ENCODE measurements at places on chromosomes 12 and 14.

GRCh38 chr14:96804895-96805294, 7.7 kb downstream of the VRK1 start:
- no peak for DNase-seq

- no peak for DNase-seq
Observed at GRCh38 chr12:132633901-132634300, 15.3 kb downstream of the P2RX2 start.

- DNase-seq = peak; percentile 43
Observed at GRCh38 chr14:63650256-63650952, 8.7 kb upstream of the WDR89 start.

DNA sequence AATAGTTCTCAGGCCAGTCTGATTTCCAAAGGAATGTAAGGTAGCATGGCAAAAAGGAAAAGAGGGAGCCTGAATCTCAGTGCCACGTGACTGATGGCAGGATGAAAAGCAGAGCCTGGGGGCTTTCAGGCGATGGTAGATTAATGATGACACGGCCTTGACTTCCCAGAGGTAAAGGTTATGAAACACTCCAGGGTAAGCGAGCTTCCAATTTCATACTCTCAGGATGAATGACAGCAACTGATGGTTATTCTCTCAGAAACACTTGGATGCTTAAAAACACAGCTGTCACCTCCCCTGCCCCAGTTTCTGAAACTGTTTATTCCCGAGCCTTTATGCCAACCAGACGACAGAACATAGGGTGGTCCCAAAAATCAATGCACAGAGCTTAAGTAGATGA, 28.8 kb downstream of the GDF11 start:
- DNase-seq = no peak

GRCh38 chr14:61561104-61561503, 134.2 kb upstream of the HIF1A start:
- DNase-seq = no peak

DNA sequence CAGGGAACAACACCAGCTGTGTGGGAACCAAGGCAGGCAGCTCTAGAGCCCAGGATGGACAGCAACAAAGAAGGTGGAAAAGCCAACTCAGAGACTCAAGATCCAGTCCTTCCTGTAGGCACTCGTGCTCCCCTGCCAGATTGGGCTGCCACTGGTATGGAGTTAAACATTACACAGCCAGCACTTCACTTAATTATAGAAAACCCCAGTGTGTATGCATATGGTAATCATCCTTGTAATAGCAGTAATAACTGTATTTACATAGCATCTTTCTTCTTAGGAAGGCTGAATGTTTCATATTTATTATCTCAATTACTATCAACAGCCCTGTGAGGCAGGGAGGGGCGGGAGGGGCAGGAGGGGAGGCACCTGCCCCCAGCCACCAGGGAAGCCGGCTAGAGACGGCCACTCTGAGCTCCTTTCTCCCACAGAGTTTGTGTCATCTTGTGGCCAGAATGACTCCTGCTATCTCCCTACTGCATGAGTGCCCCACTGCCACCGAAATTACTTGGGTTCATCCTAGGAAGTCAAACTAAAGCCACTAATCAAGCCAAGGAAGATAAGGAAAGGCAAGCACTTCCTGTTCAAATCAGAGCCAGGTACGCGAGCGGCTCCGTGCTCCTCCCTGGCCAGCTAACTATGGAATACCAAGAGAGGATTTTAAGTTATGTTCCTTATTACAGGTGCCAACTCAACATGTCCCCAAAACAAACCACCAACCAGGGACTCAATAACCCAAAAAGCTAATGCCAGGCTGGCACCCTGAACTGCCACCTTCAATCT, 15.7 kb upstream of the RAB35 start:
- DNase-seq = no peak

- DNase-seq = no peak
Observed at GRCh38 chr12:13210236-13211190, 14.0 kb downstream of the EMP1 start.

DNA sequence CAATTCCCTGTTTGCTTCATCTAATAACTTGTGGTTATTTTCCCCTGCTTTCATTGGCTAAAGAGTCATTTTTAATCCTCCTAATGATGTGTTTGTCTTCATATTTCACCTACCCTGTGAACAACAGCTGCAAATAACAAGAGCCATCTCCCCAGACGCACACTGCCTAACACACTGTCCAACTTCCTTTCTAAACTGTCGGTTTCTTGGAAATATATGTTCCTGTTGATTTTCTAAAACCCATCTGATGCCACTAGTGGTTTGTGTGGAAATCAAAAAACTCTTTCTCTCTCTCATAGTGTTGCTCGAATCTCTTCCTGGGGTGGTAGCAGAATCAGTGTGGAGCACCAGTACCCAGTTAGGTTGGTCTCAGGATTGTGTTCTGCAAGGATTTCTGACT, 226.9 kb downstream of the EPS8 start:
- no peak for DNase-seq

DNA sequence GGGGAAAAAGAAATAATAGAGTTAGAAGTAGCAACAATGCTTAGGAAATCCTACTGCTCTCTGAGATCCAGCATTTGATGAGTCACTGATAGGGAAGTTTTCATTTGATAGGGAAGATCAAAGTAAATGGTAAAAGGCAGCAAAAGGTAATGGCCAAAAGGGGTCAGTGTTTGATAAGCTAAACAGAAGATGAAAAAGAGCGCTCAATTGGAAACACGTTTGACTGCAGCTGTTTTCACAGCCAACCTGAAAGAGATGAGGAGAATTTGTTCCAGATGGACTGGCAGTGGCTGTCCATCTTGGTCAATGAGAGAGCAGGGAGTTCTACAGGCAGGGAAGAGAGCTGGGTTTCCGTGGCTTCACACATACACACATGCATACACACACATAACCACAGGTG, 264.2 kb downstream of the TMEM132C start:
- no peak for DNase-seq

- DNase-seq = no peak
Observed at GRCh38 chr14:46571970-46572369, 79.6 kb downstream of the RPL10L start.

GRCh38 chr14:68947802-68948201, 31.3 kb downstream of the ACTN1 start:
- DNase-seq = no peak

DNA sequence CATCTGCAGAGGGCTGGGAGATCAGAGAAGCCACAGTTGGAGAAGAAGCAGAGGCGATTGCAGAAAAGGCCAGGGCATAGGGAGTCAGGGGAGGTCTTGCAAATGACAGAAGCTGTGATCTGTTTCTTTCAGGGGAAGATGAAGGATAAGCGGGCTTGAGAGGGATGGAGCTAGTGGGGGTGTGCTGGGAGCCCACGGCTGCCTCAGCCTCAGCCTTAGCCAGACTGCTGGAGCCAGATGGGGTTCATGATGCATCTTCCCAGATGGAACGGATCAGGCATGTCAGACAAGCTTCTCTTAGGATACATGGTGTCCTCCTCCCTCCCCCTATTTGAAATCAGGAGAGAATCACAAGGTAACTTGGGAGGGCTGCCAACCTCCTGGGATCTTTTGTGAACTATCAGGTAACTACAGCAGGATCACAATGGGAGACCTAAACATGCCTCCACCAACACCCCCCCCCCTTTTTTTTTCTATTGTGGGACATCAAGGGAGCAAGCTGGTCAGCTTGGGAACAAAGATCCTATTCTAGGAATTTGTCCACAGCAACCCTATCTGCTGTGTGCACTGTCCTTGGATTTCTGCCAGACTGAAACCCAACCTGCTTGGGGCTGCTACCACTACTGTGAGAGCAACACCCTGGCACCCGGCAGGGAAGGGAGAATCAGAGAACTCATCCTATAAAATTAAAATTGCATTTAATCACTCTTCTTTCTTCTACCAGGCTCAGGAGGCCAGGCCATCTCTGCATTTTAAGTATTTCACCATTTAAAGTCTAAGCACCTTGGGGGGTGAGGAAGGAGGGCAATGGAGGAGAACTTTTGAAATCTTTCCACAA, 10.7 kb upstream of the ATP2A2 start:
- DNase-seq = no peak

GRCh38 chr14:23148591-23149249, 29.7 kb upstream of the CEBPE start:
- no peak for DNase-seq

DNA sequence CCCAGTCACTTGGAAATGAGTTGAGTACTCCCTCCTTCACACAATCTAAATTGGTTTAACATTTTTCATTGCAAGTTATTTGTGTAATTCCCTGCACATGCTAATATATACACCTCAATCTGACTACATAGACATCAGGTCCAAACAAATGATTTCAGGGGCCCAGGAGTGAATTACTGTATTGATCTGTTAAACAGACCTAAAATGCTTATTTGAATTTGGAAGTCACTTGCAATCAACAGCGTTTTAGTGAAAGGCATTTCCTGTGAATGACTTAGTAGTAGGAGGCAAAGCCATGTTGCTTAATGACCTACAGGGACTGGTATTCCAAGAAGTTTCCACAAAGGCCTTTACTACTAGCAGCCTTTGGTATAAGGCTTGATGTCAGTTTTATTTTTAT, 22.6 kb upstream of the SLC15A5 start:
- DNase-seq = no peak

DNA sequence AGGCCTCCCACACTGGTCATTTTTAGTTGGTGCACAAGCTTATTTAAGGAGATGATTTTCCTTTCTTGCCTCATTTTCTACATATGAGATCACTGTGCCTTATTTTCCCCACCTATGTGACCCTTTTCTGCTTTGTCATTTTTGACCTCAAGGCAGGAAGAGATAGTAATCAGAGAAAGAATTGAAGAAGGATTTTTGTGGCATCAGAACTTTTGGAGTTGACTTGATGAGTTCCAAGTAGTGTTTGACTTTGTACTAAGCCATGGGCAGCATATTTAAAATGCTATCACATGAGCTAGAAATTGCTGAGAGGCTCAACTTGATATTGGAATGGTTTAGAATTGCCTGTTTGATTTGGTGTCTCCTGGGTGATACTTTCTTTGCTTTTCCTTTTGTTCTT, 440.8 kb downstream of the AEBP2 start:
- DNase-seq = no peak

- DNase-seq = no peak
Observed at GRCh38 chr12:96215919-96216273, 21.7 kb downstream of the ELK3 start.

DNA sequence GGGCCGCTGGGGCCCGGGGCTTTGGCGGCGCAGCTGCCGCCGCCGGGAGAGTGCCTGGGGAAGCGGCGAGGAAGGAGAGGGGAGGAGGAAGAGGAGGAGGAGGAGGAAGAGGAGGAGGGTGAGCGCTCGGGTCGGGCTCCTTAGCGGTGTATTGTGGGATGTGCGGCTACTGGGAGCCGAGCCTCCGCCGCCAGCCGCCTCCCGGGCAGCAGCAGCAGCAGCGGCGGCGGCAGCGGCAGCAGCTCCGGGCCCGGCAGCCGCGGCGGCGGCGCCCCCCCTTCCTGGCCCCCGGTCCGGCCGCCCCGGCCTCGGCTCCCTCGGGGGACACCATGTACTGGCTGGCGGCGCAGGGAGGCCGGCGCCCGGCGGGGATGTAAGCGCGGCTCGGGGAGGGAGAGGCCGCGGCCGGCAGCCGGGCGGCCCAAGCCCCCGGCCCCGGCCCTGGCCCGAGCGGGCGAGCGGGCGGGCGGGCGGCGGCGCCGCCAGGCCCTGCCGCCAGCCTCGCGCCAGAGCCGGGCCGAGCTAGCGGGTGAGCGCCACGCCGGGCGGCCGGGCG, at the start of gene SETD1B:
TSS of gene SETD1B (plus strand) at position 149 of the 556 bp plus-strand sequence. CDS start 729 bp downstream, outside the sequence.
- peak; percentile 68 for DNase-seq

- DNase-seq = no peak
Observed at GRCh38 chr12:131619736-131620506, 91.0 kb upstream of the SFSWAP start.

- no peak for DNase-seq
Observed at GRCh38 chr12:26135010-26135420, 10.2 kb upstream of the BHLHE41 start.

- no peak for DNase-seq
Observed at GRCh38 chr12:124007826-124008570, 35.0 kb downstream of the ZNF664 start.

GRCh38 chr14:65211341-65211987, 109.1 kb upstream of the MAX start:
- no peak for DNase-seq

DNA sequence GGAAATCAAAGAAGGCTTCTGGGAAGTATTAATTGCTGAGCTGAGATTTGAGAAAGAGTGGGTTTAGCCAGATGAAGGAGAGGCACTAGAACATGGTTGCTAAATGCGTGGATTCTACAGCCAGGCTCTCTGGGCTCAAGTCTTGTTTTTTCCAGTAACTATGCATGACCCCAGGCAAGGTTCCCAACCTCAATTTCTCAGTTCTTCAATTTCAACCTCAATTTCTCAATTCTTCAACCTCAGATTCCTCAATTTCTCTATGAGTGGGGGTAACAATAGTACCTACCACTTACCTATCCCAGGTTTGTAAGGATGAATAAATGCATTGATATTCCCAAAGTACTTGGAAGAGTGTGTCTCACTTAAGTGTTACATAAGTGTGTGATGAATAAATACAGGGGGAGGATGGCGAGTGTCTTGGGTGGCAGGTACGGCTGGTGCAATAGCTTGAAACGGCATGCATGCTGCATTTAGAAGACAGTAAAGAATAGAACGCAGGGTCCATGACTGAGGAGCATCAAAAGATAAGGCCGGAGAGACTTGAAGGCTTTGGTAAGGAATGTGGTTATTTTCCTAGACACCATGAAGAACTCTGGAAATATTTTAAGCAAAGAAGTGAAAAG, 149.1 kb upstream of the ATP2B1 start:
- no peak for DNase-seq

DNA sequence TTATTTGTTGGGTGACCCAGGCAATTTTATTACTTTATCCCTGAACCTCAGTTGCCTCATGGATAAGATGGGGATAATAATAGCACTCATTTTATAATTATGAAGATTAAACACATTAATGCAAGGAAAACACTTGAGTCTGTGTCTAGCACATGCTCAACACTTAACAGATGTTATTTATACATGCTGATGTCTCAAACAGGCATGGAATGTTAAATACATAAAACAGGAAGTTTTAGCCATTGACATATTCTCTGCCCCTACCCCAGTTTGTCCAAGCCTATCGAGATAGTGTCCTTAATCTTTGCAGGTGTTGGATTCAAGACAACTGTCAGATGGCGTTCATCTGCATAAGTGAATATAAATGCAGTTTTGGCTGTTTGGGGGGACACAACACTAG, 109.8 kb downstream of the SCAF11 start:
- no peak for DNase-seq

GRCh38 chr14:74089251-74090020, 4.7 kb downstream of the LIN52 start:
- DNase-seq = peak; percentile 11

Measured in stimulated activated naive CD8-positive, alpha-beta T cell treated with anti-CD3 and anti-CD28 coated beads, Interleukin-15, Interleukin-2, amounts not matched to agents 100 U/mL and 50 U/mL, for 24 hours (primary cell).